Breast epithelium (tissue), 4 donors: ENCODE measurements at places on chromosomes 12 and 14.
A peak's percentile ranks its signal among the peaks of the same experiment; 100 is the strongest.

GRCh38 chr12:52436828-52437474 lies 2.8 kb upstream of the KRT75 start:
- DNase-seq: no peak

- DNase-seq: no peak
Observed at GRCh38 chr12:65106948-65107347, 14.2 kb downstream of the WIF1 start.

- DNase-seq: no peak
Observed at GRCh38 chr12:105393587-105393986, 63.1 kb downstream of the C12orf75 start.

GRCh38 chr12:31714406-31715271 lies 14.2 kb downstream of the AMN1 start:
- DNase-seq: no peak

GRCh38 chr14:32021341-32021740 lies 55.8 kb upstream of the ARHGAP5 start:
- no peak for DNase-seq

DNA sequence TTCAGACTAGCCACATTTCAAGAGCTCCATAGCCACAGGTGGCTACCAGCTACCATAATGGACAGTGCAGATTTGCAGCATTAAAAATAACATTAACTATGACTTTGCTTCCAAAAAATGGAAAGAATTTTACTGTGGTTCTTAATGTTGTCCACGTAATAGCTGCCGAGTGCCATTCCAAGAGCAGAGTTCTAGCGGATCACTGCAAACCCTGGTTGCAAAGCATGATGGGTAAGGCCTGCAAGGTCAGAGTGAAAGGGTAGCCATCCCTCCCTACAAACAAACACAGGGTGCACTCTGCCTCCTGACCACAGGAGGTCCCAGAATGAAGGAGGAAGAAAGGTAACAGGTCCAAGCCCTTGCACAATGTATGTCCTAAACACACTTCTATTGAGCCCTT lies 157.6 kb downstream of the DPF3 start:
- DNase-seq: no peak

- DNase-seq: no peak
Observed at GRCh38 chr12:115095073-115095748, 411.2 kb upstream of the TBX3 start.

DNA sequence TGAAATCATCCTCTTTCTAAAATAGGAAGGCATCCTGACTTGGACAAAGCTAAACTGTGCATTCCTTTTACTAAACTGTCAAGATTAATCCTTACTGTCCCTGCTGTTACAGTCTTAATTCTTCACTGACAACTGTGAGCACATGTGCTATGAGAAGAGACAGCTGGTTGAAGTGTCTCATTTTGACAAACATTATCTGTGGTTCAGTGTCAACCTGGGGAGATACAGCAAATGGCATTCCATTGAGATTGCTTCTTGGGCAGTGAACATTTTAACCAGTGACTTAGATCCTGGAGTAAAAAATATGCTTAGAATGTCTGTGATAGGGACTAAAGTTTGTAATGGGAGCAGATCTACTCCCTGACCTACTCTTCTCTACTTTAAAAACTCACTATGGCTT lies 552.6 kb upstream of the ATP2B1 start:
- DNase-seq: no peak

DNA sequence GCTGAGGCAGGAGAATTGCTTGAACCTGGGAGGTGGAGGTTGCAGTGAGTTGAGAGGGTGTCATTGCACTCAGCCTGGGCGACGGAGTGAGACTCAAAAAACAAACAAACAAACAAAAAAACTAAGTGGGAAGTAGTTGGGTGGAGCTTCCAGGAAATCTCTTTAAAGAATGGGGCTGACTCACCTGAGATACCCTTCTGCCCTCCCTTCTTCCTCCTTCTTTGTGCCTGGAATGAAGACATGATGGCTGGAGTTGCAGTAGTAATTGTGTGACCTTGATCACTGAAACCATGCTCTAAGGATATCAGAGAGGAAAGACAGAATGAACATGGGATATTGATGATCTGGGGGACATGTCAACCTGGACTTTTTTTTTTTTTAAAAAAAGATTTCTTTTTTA lies 87.6 kb upstream of the MED13L start:
- DNase-seq: no peak

DNA sequence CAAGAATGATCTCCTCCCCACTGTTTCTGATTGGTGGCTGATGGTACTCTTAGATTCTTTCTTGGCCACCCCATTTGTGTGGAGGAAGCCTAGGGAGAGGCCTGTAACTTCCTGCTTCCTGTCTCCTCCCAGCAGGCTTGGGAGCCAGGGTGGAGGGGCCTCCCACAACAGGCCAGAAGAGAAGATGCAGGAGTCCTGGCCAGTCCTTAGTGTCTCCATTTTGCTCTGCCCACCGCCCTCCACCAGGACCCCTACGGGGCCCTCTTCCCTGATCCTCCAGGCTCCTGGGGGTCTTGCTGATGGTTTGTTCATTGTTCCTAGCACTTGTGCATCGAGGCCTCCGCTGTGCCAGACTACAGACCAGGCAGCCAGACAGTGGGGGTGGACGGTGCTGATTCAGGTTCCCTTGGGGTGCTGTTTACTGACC lies 6.8 kb downstream of the TSPAN9 start:
- DNase-seq: no peak

GRCh38 chr14:22502007-22502406 lies 87.0 kb downstream of the DAD1 start:
- DNase-seq: no peak

DNA sequence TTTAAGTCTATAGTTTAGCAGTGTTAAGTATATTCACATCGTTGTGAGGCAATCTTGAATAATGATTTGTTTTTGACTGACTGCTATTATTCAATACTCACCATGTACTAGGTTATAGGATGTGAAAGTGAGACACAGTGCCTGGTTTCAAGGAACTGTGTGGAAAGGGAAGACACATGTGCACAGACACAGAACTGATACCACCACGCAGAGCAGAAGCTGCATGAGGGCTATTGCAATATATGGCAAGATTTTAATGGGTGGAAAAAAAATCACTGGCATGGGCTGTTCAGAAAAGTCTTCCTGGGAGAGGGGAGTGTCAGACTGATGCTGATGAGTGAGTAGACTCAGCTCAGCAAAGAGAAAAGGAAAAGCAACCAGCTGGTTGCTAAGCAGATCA lies 10.4 kb downstream of the SLC7A8 start:
- no peak for DNase-seq

GRCh38 chr14:92635031-92635430 lies 113.4 kb downstream of the LGMN start:
- no peak for DNase-seq

DNA sequence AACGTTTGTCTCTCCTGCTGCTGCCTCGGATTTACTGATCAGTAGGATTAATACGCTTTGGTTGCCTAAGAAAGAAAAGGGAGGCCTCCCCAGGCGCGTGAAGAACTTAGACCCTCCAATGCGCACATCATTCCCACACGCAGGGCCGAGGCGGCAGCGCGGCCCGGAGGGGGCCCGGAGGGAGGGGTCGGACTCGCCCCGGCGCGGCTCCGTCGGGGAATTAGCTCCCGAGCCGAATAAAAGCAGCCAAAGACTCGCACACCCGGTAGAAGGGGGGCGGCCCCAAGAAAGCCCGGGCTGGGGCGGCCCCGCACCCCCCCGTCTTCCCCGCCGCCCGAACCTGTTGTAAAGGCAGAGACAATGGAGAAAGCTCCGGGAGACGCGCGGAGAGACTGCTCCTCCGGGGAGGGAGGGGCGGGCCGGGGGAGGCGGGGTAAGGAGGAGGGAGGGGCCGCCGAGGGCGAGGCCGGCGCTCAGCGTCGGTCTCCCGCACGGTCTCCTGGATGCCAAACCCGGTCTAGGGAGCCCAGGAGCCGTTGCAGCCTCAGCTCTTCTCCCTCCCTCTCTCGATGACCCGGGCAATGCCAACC lies at the start of gene NELL2:
Gene NELL2 (minus strand): TSS at position 362 of the 590 bp plus-strand sequence. CDS start 446 bp downstream, outside the sequence.
- DNase-seq: no peak

- no peak for DNase-seq
Observed at GRCh38 chr14:63203015-63203414, 1.2 kb upstream of the RHOJ start.

GRCh38 chr12:93360688-93361087 lies 17.0 kb upstream of the NUDT4 start:
- DNase-seq: no peak

- no peak for DNase-seq
Observed at GRCh38 chr12:109949089-109949488, 47.1 kb downstream of the GIT2 start.

GRCh38 chr14:29037411-29037810 lies 270.8 kb downstream of the FOXG1 start:
- no peak for DNase-seq

- no peak for DNase-seq
Observed at GRCh38 chr12:117098361-117099217, 627 bp downstream of the TESC start.

GRCh38 chr14:32657081-32657480 lies 281.6 kb upstream of the NPAS3 start:
- DNase-seq: no peak

DNA sequence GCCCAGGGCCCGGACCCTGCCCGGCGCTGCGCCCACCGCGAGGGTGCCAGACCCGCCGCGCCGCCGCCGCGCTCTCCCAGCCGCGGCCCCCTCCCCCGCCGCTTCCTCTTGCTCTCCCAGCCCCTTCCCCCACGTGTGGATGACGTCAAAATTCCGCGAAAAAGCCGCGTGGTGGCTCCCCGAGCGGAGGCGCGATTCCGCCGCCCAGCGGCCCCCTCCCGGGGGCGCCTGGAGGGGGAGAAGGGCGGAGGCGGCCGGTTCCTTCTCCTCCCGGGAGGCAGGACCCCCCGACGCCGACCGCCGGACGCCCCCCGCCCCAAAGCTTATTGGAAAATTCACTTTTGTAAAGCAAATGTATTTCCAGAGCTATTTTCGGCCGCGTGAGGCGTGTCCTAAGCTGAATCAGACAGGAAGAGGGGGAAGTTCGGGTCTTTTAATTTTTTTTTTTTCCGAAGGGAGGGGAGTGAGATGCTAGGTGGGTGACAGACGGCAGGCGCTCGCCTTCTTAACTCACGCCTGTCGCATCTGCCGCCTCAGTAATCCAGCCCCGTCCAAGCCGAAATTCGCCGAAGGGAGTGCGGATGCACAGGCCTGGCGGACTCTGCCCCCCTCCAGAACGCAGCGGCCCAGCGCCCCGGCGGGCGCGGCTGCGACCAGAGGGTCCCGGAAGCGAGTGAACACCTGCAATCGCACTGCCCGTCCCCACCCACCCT lies 4.1 kb upstream of the CCND2 start:
- DNase-seq: peak; percentile 67

DNA sequence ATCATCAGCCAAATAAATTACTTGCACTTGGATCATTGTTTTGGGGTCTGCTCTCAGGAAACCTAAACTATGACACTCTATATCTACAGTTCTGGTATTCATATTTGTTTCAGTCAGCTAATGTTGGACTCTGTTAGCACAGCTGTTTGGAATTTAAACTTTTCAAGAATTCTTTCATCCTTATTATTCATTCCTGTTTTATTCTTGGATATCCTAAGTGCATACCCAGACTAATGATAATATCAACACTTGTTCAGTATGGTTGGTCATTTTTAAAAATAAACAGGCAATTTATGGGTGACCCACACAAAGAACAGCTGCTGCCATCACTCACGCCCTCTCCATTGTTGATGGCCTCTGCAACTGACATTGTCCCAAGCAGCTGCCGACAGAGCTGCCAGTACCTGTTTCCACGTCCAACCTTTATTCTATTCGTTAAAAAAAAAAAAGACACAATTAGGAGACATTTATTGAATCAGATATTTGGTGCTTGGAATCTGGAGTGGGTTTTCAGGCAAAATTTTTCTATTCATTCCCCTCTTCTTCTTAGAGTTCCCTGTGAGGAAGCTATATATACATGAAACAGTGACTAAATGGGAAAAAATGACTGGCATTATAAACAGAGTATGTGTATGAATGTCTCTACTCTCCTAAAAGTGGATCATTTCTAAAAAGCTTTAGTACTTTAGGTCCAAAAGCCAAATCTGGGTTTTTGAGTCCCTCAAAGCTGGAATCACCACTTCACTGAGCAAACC lies 252.1 kb upstream of the NAV3 start:
- DNase-seq: no peak

DNA sequence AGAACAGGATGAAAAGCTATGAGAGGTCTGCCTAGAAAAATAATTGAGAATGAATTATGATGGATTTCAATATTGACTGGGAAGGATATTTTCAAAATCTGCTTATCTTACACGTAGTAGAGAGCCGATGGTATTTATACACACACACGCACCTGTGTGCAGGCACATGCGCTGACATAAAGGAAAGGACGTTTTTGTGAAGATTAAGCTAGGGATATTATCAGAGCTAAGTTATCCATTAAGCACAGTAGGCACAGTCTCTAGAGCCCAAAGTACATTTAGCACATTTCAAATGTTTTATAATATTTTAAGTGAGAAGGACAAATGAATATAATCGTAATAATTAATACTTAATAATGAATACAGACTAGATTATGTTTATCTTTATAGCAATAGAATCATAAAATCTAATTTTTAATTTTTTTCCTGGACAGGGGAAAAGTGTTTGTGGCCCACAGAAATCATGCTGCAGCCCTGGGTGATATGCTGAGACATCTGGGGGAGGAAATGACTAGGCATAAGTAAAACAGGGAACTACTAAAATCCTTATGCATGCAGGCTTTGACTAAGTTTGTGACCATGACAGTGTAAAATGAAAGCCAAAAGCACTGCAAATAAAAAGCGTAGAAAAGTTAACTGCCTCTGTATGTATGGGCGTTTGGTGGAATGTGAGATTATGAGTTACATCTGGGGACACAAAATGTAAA lies 146.1 kb downstream of the KITLG start:
- no peak for DNase-seq

- DNase-seq: peak; percentile 75
Observed at GRCh38 chr14:94805680-94806288, 35.9 kb upstream of the GSC start.

- no peak for DNase-seq
Observed at GRCh38 chr12:64582114-64582513, 28.2 kb upstream of the RASSF3 start.

DNA sequence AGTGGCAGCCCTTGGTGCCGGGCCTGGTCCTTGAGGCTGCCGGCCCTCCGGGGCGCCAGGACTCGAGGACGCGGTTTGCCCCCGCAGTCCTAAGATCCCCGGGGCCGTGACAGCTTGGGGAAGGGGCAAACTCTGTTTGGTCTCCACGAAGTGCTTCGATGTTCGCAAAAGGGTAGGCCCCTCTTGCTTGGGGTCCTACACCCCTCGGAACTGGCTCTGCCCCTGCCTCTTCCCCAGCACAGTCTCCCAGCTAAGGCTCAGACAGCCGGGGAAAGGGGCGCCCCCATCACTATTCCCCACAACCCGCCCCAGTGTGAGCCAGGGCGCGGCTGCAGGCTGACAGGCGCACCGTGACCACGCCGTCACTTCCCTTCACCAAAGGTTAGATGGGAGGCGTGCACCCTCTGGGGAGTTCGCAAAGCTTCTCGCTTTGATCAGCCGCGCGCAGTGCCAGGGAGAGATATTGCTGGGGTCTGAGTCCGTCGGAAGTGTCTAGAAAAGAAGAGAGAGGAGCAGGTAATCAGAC lies 7.2 kb upstream of the OTX2 start:
- DNase-seq: no peak

GRCh38 chr12:3130057-3130830 lies 53.1 kb downstream of the TSPAN9 start:
- no peak for DNase-seq

GRCh38 chr12:53327435-53328042 lies 6.1 kb upstream of the AAAS start:
- DNase-seq: no peak
